Left ventricle myocardium superior (tissue), 1 donor: ENCODE measurements at places on chromosomes 2 and 18. TPM values are rescaled to one million over a fixed set of nuclear protein-coding genes. Genes with fewer than 3 reads are reported as not detected.

The RNF125 gene
- 3.4 TPM for total RNA-seq

The LRRC30 gene
- not detected for total RNA-seq

The RASGRP3 gene
- 53.8 TPM for total RNA-seq

The COL6A3 gene
- 59.5 TPM for total RNA-seq

The DNMT3A gene
- total RNA-seq: 21.1 TPM

The GRP gene
- total RNA-seq: not detected

The DUSP19 gene
- total RNA-seq: 12.1 TPM

The DCTN1 gene
- total RNA-seq: 177 TPM

The LRPPRC gene
- total RNA-seq: 98.6 TPM

The RAX gene
- not detected for total RNA-seq

The COBLL1 gene
- total RNA-seq: 17.0 TPM

DNA sequence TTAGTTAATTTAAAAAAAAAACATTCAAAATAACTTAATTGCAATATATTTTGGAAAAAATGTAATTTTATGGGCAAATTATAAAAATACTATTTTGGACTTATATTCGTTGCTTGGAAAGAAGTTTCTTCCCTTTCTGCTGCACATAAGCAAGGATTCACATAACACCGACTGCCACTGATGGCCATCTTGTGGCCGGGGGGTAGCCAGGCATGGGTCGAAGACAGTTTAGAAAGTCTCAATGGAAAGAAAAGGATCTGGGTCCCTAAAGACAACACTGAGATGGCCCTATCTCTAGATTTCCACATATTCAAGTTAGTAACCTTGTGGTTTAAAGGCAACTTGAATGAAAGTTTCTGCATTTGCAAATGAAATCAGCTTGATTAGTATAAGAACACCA, 318.6 kb downstream of the AKAIN1 start:
- DNase-seq: no peak

DNA sequence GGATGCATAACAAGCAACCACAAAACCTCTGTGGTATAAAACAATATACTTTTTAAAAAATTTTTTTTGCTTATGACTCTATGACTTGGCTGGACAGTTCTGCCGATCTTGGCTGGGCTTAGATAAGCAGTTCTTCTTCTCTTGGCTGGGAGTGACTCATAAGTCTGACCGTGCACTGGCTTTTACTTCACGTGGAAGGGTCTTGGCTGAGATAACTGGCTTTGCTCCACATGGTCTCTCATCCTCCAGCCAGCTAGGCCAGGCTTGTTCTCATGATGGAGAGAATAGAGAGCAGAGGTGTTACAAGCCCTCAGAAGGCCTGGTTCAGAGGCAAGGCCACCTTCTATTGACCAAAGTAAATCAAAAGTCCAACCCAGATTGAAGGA, 178.9 kb upstream of the SERPINE2 start:
- no peak for DNase-seq

GRCh38 chr2:54652540-54652939, 70.9 kb upstream of the EML6 start:
- no peak for DNase-seq

DNA sequence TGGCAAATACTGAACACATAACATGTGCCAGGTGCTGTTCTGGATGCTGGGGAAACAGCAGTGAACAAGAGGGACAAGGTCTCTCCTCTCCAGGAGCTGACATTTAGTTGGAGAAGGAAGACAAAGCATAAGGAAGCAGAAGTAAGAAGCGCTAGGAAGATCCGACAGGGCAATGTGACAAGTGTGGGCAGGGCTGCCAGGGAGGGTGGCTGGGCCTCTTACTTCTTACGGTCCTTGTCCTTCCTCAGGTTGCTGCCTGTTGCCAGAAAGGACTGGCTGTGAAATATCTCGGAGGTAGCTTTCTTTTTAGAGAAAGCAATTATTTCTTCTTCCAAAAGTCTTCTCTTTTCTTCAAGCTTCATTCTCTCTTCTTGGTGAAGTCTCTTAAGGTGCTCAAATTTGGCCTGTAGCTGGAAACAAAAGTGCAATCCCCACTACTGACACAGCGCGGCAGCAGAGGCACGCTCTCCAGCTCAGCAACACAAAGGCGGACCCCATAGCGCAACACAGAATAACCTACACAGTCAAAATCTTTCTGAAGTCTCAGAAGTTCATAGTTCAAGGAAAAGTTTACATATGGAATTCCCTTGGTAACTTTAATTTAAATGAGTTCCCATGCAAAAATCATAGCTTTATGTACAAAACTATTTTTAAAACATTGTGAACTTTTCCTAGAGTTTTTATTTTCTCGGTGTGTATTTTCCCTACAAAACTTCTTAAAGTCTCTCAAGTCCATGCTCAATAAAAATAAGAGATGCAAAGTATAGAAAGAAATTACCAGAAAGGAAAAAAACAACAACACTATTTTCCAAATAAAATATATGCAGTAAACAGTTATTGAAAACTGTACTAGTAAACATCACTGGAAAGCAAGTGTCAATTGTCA, 67.7 kb downstream of the SEPTIN10 start:
- DNase-seq: peak; percentile 78

DNA sequence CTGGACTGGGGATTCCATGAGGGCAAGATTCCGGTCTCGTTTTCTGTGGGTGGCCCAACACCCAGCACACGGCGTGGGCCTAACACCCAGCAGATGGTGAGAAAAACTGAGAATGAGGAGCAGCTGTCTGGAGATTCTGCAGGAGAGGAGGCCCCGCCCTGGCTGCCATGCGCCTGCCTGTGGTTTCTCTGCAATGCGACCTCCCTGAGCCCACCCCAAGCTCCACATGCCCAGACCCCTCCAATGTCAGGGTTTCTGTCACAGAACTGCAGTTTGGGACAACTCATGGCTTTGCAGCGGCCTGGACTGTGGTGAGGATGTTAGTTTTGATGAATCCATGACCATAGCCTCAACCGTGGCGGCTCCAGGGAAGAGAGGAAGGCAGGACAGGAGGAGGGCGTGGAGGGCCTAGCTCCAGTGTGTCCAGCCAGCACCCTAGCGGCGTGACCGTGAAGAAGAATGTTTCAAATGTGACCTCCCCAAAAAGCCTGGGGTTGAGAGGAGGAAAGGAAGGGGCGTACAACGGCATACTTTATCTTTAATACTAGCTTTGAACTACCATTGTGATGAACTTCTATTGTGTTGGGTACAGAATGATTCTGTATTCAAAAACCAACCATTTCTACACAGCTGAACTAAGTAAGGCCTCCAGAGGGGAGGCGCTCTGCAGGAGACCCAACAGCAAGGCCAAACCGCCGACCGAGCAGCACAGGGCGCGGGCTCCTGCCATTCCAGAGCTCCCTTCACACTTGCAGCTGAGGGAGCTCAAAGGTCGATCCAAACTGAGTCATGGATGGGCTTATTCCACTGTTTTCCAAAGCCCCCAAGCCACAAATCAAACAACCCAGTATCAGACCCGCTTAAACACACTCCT, 3.4 kb downstream of the PXDN start:
- no peak for DNase-seq

DNA sequence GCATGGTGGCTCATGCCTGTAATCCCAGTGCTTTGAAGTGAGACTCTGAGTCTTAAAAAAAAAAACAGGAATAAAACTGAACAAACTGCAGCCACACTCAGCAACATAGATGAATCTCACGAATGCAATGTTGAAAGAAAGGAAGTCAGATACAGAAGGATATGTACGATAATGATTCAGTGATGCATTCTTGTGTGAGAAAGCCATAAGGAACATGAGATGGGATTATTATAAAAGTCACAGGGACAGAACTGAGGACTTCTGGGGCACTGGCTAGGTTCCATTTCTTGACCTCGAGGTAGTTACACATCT, 56.9 kb upstream of the SMAD2 start:
- no peak for DNase-seq

- DNase-seq: no peak
These were observed 3.9 kb upstream of the ZNF532 start for GRCh38 chr18:58860747-58861231.

DNA sequence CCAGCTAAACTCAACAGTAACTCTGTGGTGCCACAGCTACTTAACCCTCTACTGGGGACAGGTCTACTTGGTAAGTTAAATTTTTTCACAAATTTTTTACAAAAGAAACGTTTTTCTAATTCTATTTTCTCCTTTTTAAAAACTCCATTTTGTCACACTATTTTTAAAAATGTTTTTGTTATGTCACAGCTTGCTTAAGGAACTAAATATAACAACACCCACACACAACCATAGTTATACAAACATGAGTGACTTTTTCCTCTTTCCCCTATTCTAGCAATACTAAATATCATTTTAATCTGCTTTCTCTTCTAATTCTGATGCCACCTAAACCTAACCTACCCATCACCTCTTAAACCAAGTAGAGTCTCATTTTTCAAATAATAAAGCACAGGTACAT, 160.5 kb upstream of the EPC2 start:
- DNase-seq: no peak

GRCh38 chr2:241443486-241444223, 64.7 kb downstream of the STK25 start:
- peak; percentile 44 for DNase-seq

- DNase-seq: no peak
These were observed 473.0 kb downstream of the CCDC85A start for GRCh38 chr2:56656826-56657225.

DNA sequence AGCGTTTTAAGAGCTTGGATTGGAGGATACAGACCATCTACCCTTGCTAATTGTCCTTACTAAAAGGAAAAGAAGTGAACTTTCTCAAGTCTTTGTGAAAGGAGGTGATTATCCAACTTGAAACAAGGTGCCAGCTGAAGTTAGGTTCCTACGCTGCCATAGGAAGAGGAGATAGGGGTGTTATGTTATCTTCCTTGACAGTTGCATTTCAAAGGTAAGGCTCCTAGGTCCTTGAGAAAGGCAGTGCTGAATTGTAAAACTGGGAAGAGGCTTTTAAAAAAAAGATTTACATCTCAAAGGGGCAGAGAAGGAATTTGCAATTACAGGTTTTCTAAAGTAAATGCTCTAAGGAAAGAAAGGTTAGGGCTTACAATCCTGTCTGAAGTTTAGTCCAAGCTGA, 810.2 kb upstream of the LRATD1 start:
- DNase-seq: no peak

- DNase-seq: no peak
These were observed 142.4 kb downstream of the MREG start for GRCh38 chr2:215870986-215871385.
